ENCODE measurements at places on chromosomes 7 and 10.

DNA sequence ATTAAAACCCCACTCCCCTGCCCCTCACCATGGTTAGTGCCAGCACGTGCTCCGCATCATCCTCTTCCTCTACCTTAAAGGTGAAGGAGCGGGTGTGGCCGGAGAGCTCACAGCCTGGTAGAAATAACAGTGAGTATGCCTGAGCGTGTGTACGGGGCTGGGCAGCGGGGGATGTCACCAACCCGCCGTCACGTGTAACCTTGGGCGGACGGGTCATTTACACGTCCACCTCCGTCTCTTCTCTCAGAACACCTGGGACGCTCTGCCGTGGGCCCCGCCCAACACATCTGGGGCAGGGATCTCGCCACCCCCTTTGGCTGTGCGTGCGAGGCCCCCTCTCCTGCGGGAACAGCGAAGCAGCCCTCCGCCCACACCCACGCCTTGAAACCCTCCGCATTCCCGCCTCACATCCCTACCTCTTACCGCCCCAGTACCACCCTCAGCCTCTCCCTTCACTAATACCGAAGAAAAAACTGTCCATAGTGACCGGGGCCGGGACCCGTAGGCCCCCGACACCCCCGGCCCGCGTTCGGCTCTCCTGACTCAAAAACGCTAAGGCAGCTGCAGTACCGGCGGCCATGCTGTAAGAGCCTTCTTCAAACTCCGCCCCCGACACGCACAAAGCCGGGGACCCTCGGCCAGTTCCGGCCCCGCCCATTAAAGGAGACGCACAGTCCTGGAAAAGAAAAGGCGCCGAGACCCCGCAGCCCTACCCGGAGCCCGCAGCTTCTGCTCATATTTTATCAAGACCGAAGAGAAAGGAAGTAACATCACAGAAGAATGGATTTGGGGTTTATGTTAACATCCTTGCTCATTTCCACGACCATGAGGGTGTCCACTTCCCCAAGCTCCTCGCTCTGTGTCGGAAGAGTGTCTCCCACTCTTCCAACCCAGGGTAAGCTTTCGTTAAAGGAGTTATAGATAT lies at the start of gene NPM3:
TSS of gene NPM3 (minus strand) at position 636 of the 925 bp plus-strand sequence. CDS start at position 580, 56 bp downstream.
- DNase-seq, result peak; percentile 65

DNA sequence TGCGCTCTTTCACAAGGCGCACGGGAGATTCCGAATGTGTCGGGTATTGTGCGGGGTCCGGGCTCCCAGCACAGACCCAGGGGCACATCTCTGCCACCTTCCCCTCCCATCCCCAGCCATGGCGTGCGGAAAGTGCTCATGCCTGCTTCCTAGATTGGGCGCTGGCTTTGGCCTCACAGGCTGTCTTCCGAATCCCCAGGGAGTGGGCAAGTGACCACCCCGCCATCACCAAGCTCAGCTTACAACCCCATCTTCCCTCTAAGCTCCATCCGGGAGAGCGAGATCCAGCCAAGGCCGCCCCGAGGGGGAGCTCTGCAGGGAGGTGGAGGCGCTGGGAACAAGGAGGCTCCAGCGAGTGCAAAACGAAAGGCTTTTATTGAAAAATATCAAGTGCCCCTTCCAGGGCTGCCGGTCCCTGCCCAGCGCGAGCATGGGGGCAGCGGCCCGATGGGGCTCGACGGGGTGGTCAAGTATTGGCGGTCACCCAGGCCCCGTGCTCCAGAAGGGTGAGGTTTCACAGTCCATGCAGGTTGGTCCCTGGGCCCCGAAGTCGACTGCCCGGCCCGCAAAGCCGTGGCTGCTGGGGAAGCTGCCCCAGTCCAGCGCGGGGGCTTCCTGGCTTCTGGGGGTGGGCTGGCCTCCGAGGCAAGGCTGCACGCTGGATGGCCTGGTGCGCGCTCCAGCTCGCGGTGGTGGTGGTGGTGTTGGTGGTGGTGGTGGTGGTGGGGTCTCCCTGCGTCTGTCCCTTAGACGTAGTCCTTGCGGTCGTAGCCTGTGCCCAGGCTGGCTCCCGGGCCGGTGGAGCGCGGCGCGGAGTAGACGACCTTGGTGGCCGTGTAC lies 1.2 kb downstream of the CLDN3 start:
- no peak for DNase-seq

DNA sequence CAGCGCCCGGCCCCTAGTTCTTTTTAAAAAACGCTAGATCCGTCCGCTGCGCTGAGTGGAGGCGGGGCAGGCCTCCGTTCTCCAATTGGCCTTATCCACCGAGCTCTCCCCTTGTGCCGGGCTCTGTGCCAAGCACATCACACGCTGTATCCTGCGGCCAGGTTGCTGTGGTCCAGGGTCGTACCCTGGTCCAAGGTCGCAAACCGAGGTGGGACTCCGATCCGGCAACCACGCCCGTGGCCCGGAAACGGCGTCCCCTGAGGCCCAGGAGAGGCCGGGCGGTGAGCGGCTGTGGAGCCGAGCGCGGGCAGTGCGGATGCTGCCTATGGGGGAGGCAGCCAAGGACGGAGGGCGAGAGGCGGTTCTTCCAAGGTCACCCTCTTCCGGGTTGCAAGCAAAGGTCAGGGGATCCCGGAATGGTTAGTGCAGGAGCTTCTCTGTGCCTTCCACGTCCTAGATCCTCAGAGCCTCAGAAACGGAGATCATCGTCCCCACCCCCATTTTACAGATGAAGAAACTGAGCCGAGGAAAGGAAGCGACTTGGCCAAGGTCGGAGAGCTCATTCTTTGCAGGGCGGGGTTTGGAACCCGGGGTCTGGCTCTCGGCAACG lies 72.4 kb upstream of the LRRC4 start:
- no peak for DNase-seq

- DNase-seq, result no peak
These were observed 40.5 kb downstream of the RCC1L start for GRCh38 chr7:75033064-75033463.

- DNase-seq, result no peak
These were observed 8.6 kb upstream of the MNX1 start for GRCh38 chr7:157018997-157019608.

DNA sequence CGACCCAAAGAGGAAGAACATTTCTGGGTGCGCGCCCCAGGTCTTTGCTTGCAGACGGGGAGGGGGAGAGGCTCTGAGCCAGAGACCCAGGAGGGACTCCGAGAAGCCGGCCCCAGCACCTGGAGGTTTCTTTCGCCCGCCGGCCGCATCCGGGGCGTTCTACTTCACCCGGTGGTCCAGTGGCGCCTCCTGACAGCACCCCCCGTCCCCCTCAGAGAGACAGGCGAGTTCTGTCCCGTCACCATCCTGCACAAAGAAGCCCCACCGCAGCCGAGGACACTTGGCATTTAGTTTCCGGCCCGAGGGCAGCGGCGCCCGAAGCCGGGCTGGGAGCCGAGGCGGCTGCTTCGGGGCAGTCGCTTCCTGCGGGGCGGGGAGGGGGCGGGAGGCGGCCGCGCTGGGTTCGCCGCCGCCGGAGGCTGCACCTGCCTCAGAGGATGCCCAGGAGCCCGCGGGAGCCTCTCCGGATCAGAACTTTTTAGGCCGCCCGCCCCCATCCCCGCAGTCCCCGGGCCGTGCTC lies at the start of gene TMEM178B:
TSS of gene TMEM178B (plus strand) at position 424 of the 521 bp plus-strand sequence.
- no peak for DNase-seq

DNA sequence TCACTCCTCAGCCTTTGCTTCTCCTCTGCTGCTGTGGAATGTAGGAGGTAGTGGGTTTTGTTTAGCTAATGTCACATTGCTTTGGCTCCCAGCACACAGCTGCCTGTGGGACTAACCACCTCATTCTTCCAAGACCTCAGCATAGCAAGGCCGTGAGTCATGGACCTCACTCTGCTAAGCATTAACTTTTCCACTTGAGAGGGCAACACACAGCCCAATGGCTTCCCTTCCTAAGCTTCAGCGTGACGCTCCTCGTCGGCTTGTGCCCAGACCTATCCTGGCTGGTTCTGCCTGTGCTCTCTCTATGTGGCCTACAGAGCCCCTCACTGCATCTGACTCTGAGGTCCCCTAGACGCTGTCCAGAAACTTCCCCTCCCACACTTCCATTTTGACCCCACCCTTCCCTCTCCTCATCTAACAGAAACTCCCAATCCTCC lies 23.3 kb downstream of the MYOF start:
- no peak for DNase-seq

DNA sequence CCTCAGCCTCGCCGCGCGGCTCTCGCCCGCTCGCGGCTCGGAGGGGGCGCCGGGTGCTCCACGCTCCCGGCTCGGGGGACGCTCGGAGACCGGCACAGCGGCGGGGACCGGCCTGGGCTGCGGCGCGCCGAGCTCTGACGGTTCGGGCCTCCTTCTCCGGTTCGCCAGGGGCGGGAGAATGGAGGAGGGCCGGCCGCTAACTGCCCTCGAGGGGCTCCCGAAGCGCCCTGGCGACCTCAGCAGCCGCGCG lies 232 bp upstream of the GRID1 start:
- no peak for DNase-seq

- no peak for DNase-seq
These were observed 87.8 kb downstream of the BTRC start for GRCh38 chr10:101441541-101442455.

DNA sequence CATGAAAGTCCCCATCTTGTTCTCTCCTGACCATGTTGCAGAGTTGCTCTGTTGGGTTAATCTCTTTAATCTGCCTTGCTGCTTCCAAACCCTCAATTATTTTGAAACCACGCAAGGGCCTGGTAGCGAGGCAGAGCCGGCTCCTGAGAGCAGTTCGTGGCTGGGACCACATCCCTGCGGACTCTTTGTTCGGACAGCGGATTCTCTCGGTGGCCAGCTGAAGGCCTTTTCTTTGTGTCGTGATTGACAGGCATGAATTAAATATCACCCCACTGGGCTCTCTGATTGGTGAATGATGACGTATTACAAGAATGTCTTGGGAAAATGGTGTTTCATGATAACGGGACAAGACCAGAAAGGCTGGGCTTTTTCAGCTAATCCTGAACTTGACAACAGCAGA lies 66.9 kb upstream of the ARHGAP21 start:
- no peak for DNase-seq

GRCh38 chr7:58086461-58086860 lies 636.5 kb downstream of the ZNF716 start:
- no peak for DNase-seq

DNA sequence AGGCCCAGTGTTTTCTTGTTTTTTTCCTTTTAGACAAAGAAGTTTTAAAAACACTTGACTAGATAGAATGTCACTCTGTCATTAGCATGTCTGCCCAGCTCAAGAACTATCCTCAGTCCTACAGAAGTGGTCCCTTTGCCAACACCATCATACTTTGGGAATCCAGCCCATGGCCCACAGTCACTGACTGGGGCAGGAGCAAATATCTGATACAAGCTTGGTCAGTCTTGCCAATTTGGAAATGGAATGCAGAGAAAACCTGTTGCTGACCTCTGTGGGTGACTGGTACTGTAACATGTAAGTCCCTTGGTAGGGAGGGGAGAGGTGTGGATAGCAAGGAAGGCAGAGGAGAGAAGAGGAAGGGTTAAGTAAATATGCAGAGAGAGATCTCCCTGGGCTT lies 47.8 kb downstream of the IPMK start:
- DNase-seq, result no peak

DNA sequence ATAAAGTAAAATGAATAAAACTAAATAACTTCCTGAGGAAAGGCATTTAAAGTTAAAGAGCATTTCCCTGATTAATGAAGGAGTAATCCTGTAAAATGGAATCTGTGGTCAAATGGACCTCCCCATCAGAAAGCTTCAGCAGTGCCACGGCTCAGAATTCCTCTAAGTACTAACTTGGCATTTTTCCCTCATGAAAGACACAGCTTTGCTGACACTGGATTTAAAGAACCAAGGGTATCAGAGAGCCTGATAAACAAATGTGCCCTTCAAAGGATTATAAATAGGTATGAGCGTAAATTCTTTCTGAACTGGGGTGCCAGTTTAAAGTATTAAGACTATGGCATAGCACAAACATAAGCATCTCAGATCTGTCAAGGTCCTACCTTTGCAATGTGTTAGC lies 24.2 kb upstream of the RNF148 start:
- DNase-seq, result no peak

DNA sequence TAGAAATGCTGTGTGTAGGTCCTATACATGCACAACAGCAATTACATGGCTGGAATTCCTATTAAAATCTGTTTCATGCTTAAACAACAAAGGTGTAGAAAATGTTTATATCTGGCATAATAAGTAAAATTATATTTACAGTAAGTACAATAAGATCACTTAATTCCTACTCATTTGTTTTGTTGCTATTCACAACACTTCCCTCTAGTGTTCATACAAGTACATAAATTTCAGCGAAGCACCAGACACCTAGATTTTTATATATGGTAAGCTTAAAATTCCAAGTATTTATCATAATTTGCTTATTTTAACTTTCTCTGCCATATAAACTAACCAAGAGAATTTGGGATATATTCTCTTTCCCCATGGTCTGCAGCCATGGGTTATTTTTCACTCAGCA lies 51.8 kb upstream of the ANK3 start:
- DNase-seq, result no peak

GRCh38 chr7:77328669-77329068 lies 87.5 kb downstream of the GSAP start:
- no peak for DNase-seq

DNA sequence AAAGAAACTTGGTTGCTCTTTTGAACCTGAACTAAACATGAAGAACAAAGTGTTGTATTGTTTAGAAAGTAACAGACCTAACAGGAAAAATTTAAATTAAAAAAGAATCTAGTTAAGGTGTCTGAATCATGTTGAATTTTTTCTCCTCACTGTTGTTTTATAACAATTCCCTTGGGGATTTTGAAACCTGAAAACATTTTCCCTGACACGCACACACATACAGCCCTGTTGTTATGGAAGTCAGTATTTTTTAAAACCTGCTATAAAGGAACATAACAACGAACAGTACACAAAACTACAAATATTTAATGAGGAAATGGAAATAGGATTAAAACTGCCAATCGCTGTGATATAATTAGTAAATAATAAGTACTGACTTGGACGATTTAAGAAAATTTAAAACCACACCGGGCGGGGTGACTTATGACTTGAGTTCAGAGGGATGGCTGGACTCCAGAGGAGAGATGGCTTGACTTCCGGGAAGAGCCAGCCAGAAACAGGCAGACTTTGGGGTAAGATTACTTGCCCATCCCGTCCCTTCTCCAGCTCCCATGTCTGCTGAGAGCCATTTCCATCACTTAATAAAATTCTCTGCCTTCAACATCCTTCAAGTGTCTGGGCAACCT lies 16.2 kb upstream of the SPOCK2 start:
- DNase-seq, result no peak

GRCh38 chr10:12566161-12567115 lies 217.1 kb downstream of the CAMK1D start:
- no peak for DNase-seq

DNA sequence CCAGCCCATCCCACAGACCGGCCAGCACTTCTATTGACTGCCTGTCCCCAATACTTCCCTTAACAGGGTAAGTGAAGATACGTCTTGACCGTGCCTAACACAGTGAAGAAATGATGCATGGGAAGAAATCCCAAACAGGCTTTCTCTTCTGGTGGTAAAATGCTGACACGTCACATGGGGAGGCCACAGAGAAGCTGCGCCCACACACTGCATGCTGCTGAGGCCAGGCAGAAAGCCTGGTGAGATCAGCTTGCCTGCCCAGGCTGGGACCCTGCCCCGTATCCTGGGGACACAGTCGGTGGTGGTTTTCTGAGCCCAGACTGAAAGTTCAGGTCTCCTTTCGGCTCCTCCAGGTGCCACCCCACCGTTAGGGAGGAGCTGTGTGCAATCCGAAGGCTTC lies 356.3 kb upstream of the MGMT start:
- no peak for DNase-seq

GRCh38 chr7:25659841-25660240 lies 431.6 kb upstream of the NPVF start:
- no peak for DNase-seq
